Neuronal stem cell (in vitro differentiated cells): ENCODE measurements at places on chromosomes 6 and 20.

GRCh38 chr6:112780498-112781096 is 433.5 kb downstream of the RFPL4B start:
- DNase-seq: peak; percentile 83

DNA sequence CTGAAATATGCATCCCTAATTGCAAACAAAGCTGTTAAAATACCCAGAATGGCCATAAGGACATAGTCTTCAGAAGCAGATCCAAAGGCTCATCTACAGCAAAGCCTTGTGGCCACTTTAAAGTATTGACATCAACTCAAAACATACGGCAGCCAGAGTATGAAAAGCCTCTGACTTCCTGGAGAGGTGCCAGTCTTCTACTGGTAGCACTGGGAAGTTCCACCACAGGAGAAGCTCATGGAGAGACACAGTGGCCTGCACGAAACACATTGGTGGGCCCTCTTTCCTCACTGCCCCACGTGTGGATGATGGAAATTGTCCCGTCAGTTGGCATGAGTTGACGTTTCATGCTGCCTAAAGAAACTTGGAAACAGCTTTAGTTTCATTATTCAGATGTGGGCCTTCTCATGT is 202.6 kb upstream of the HEY2 start:
- DNase-seq: no peak

- no peak for DNase-seq
Observed at GRCh38 chr6:34536251-34536958, 19.7 kb downstream of the SPDEF start.

- DNase-seq: no peak
Observed at GRCh38 chr6:25035512-25036435, 100.0 kb upstream of the RIPOR2 start.

GRCh38 chr20:51121272-51121671 is 98.4 kb upstream of the KCNG1 start:
- no peak for DNase-seq

- no peak for DNase-seq
Observed at GRCh38 chr6:168417679-168418557, 23.1 kb upstream of the SMOC2 start.

- DNase-seq: no peak
Observed at GRCh38 chr6:111038534-111039252, 48.6 kb upstream of the SLC16A10 start.

- DNase-seq: no peak
Observed at GRCh38 chr20:13082378-13082777, 73.6 kb downstream of the SPTLC3 start.

- no peak for DNase-seq
Observed at GRCh38 chr6:84508334-84508733, 256.1 kb downstream of the TBX18 start.

DNA sequence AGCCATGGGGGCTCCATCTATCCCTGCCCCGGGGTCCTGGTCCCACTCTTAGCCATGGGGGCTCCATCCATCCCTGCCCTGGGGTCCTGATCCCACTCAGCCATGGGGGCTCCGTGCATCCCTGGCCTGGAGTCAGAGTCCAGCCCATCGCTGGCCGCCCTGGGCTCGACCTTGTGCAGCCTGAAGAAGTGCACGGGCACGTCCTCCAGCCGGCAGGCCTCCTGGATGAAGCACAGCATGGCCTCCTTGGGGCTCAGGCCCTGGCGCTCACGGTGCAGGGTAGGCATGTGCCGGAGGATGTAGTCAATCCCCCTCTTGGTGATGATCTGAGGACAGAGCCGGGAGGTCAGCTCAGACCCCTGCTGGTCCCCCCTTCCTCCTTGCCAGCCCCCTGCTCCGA is 15.6 kb downstream of the FRMD1 start:
- DNase-seq: no peak

DNA sequence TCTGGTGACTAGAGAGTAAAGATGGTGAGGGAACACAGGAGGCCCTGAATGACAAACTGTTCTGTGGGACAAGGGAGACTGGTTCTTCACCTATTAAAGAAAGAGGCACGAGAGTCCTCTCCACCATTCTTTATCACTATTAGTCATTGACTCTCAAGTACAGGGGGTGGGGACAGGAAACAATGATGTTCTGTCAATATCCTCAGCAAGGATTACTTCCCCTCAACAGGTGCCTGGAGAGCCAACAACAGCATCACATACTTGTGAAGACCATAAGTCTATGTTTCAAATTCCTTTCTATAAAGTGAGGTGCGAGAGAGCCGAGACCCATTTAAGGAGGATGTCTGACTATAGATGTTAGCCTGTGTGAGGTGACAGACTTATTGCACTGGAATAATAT is 72.4 kb upstream of the TBC1D7 start:
- DNase-seq: no peak

DNA sequence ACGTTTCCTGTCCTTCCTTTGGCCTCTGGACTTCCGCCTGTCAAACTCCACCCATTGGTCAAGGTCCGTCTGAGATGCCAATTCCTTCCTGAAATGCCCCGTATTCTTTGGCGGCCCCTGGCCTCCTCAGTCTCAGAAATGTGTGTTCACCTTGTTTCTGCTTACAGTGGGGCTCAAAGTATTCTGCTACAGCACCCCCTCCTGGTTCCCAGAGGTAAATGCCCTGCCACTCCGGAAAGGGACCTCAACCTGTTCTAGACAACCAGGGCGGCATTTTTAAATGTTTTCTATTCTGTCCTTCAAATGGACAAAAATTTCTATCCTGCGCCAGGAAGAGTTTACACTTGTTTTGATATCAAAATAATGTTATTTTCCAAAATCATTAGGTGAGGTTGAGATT is 12.1 kb upstream of the PAX1 start:
- no peak for DNase-seq

- no peak for DNase-seq
Observed at GRCh38 chr6:154249499-154250298, 106.9 kb downstream of the IPCEF1 start.

- no peak for DNase-seq
Observed at GRCh38 chr6:133817460-133818047, 71.4 kb upstream of the TCF21 start.

DNA sequence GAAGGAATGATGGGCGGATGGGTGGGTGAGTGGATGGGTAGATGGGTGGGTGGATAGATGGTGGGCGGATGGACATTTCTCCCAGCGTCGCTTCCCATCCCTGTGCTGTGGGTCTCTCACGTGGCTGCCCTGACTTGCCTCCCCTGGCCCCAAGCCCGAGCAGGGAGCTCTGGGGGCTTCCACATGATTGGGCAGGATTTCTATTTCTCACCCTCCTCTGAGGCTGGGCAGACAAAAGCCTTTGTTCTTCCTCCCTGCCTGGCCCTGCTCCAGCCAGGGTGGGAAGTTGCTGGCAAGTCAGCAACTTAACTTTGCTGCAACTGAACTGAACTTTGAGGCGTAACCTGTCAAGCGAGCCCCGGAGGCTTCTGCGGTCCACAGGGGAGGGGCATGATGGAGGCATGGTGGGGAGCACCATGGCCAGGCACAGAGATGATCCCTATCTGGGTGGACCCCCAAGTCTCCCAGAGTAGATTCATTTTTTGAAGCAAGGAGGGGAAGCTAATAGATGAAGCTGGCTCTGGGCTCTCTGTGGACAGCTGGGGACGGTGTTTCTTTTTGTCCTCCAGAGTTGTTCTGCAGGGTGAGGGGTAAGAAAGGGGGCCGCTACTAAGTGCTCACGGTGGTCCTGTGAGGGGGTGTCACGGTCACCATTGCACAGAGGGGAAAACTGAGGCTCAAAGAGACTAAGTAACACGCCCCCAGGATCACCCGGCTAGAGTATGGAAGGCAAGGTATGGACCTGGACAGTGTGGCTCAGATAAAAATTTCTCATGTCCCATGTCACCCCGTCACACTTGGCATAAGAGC is 140.1 kb downstream of the CEBPB start:
- DNase-seq: no peak

DNA sequence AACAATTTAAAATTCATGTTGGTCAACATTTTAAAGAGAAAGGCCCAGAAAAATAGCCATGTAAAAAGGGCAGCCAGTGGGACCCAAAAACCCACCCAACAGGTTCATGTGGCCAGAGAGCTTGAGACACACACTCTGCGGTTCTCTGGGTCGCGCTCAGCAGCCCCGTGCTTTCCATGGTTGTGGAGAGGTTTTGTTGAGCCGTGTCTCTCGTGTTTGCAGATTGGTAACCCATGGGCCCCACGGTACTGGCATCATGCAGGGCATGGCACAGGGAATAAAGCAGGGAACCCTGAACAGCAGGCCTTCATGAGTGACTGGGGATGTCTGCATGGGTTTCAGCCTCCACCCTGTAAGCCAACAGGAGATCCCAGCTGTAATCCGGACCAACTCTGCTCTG is 127.7 kb upstream of the CST7 start:
- no peak for DNase-seq
